Activated naive CD8-positive, alpha-beta T cell treated with anti-CD3 and anti-CD28 coated beads for 36 hours (primary cell): ENCODE measurements at places on chromosomes 4 and X. TPM values are rescaled to one million over a fixed set of nuclear protein-coding genes. Genes with fewer than 3 reads are reported as not detected.

The MAGEA11 gene
- not detected for total RNA-seq

GRCh38 chrX:39969099-39969818 lies 128.5 kb downstream of the BCOR start:
- no peak overlapping the region for H3K4me3 ChIP-seq
- H3K27ac ChIP-seq, result peak overlapping the region; percentile 62
- DNase-seq, result peak; percentile 10
- H3K27me3 ChIP-seq, result no peaks in the 10 kb centered on the region
- H3K4me1 ChIP-seq, result peaks cover 16% of the 10 kb centered on the region

GRCh38 chr4:139530833-139531427 lies 25.1 kb downstream of the SETD7 start:
- H3K4me1 ChIP-seq, result no peaks in the 10 kb centered on the region
- H3K27me3 ChIP-seq, result no peaks in the 10 kb centered on the region
- no peak overlapping the region for H3K4me3 ChIP-seq

DNA sequence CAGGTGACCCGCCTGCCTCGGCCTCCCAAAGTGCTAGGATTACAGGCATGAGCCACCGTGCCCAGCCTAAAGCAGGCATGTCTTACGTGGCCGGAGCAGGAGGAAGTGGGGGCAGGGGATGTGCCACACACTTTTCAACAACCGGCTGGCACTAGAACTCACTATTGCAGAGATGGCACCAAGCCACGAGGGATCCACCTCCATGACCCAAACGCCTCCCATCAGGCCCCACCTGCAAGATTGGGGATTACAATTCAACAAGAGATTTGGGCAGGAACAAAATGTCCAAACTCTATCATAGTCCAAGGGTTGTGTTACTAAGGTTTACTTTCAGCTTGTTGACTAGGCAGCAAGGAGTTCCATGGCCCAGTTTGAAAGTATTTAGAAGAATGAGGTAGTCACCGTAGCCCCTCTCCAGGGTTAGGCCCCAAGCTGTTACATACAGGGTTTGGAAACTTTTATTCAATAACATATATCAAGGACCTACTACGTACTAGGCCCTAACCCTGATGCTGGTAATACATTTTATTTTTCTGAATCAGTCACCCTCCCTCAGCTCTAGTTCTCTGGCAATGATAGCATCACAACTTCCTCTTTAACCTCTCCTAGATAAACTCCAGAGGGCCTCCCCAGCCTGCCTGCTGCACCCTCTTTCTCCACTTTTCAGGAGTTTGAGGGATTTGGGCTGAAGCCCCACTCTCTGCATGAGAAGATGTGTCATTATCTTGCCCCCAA lies 18.0 kb upstream of the TBC1D14 start:
- H3K27me3 ChIP-seq, result no peaks in the 10 kb centered on the region
- no peak overlapping the region for H3K4me3 ChIP-seq
- no peak for DNase-seq
- peaks cover 21% of the 10 kb centered on the region for H3K4me1 ChIP-seq
- H3K36me3 ChIP-seq, result peaks cover 4% of the 10 kb centered on the region

The UGT2B10 gene
- not detected for total RNA-seq

GRCh38 chr4:43843501-43843900 lies 605.1 kb downstream of the KCTD8 start:
- no peak overlapping the region for H3K27ac ChIP-seq
- no peak for DNase-seq
- H3K27me3 ChIP-seq, result no peaks in the 10 kb centered on the region
- H3K4me1 ChIP-seq, result no peaks in the 10 kb centered on the region
